EH (cell line): ENCODE measurements at places on chromosomes 11 and 22.

DNA sequence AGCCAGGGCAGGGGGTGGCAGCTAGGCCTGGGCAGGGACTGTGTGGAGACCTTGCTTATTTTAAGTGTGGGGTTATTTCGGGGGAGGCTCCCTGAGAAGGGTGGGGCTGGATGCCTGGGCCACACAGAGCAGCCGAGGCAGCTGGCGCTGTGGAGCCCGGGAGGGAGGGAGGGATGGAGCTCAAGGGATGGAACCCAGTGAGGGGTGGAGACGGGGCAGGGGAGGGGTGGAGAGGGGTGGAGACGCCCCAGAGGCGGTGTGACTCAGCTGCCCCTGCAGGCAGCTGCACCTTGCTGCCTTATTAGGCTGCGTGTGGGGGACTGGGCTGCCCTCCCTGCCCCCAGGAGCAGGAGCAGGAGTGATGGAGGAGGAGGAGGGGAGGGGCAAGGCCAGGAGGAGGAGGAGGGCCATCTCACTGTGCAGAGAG lies 9.8 kb upstream of the TSSC4 start:
- peak; percentile 93 for DNase-seq

GRCh38 chr22:41768430-41768829 lies 32.0 kb upstream of the CCDC134 start:
- peak; percentile 69 for DNase-seq

DNA sequence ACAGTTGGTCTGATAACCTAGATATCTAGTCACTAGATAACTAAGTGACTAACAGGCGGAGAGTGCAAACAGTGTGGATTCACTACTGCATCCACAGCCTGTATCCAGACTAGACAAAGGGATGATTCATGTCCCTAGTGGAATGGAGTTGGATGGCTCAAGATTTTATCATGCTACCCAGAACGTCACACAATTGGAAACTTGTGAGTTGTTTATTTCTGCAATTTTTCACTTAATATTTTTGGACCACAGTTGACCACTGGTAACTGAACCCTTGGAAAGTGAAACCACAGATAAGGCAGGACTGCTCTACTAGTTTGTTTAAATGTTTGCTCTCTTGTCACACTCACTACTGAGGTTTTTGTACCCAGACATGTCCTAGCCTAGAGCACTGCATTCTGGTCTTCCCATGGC lies 76.0 kb downstream of the UBASH3B start:
- DNase-seq: peak; percentile 97

GRCh38 chr11:45664376-45665205 lies 831 bp downstream of the CHST1 start:
- no peak for DNase-seq

GRCh38 chr11:80565231-80565630 lies 1124.4 kb upstream of the TENM4 start:
- DNase-seq: no peak

DNA sequence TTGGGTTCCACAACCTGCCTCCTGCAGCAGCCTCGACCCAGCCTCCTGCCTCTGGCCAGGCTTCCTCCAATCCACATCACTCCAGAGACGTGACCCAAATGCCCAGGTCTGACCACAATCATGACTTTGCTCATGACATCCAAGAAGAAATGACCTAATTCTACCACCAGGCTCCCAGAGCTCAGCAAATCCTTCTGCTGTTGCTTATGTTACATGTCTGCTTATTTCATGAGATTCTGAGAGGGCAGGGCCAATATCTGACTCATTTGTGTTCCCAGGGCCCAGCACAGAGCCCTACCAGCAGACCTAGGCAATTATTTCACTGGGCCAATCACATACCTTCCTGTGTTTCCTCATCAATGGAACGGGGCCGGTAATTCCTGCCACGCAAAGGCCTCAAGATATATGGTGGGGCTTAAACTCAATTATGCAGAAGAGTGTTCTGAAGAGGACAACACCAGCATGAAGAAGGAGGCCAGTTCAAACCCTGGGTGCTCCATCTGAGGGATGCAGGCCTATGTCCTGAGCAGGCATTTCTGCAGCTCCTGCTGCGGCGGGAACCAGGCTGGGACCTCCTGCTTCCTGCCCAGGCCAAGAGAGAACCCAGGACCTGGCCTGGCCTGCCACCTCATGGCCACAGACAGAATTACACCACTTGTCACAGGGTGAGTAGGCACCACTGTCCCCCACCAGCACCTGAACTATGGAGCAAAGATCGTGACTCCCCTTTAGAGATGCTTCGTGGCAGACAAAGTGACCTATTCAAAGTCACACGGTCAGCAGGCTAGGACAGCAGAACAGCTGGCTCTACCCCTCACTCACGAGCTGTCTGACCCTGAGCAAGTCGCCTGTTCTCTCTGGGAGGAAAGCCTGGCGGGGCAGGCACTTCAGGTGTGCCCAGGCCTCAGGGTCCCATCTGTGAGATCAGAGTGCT lies 5.9 kb downstream of the CENPM start:
- peak; percentile 83 for DNase-seq

- no peak for DNase-seq
Measured at GRCh38 chr11:108606495-108607160, 13.1 kb upstream of the EXPH5 start.

GRCh38 chr22:30521368-30522156 lies 16.1 kb upstream of the SEC14L4 start:
- no peak for DNase-seq

- DNase-seq: peak; percentile 18
Measured at GRCh38 chr11:3954448-3955298, 99.2 kb downstream of the STIM1 start.

DNA sequence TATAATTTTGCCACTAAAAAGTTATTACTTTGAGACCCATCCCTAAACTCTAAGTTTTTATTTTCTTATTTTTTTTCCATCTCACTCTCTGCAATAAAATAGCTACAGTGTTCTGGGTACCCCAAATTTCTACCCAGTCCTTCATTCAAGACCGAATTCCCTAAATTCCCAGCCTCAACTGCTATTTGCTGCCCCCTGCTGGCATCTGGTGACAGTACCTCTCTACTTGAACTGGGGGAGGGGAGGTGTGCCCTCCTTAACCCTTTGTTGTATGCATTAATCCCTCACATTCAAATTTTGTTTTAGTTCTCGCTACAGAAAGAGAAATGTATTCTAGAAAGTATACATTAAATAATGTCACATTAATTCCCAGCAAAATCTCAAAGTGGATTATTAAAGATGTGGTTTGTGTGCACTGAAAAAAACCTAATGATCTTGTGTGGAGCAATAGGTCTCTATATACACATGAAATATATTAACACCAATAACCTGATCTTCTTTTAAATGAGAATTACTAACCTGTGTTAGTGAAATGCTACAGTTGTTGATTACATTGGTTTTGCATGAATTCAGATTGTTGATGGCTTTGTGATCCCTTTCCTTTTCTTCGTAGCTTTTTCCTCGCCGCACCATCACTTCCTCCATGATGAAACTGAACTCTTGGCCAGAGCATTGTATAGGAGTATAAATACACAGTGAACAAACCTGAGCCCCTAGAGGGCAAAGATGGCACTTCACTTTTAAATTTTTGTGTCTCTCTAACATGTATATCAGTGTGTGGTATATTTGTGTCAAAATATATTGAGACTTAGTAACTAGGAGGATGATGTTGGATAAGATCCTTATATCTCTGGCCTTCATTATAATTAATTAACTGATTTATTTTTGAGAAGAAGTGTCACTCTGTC lies 590.0 kb downstream of the METTL15 start:
- peak; percentile 61 for DNase-seq

GRCh38 chr11:130390071-130390758 lies 38.2 kb downstream of the ADAMTS8 start:
- peak; percentile 74 for DNase-seq

DNA sequence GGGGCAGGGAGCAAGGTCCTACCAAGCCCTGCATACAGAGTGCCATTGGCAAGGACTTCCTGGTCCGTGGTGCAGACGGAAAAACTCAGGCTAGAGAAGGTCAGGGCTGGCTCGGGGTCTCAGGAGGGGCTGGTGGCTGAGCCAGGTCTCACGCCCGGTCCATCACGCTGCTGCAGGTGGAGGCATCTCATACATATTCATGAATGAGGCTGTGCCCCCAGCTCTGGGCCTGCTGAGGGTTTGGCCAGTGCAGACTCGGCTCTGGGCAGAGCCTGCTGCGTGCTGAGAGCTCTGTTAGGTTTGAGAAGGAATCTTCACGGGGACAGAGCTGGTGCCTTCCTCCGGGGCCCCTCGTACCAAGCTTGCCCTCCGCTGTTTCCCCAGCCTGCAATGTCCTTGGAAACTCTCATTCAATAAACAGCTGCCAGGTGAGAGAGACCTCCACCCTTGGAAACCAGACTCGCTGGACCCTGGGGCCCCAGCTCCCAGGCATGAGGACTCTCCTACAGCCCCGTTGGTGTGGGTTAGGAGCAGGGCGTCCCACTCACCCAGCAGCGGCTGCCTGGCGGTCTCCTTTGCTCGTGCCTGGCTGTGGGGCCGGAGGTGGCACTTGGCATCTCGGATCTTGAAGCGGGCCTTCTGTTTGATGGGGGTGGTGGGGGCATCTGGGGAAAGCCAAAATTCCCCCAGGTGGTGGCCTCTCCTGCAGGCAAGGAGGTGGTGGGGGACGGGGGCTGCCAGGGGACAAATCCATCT lies 33.9 kb upstream of the TTLL12 start:
- DNase-seq: no peak

DNA sequence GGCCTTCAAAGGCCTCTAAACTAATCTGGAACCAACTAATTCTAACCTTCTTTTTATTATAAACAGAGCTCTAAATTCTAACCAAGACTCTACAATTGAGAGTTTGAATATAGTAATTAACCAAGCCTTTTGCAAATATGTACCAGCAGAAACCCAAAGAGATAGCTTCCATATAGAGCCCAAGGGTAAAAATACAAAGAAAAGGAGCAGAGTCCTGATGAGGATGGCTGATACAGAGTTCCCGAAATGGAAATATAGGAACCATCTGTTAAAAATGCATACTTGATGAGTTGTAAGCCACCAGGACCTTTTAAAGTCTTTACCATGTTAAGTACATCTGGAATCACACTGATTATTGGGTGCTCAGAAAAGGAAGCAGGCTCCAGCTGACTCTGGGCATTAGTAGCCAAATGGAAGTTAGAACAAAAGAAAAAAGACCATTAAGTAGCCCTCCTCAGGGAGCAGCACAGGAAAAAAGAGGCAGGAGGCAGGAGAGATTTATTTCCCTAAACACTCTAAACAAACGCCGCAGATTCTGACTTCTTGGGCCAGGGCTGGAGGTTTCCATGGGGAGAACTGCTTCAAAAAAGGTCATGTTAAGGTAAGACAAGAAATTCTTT lies 463.1 kb upstream of the FAT3 start:
- no peak for DNase-seq

DNA sequence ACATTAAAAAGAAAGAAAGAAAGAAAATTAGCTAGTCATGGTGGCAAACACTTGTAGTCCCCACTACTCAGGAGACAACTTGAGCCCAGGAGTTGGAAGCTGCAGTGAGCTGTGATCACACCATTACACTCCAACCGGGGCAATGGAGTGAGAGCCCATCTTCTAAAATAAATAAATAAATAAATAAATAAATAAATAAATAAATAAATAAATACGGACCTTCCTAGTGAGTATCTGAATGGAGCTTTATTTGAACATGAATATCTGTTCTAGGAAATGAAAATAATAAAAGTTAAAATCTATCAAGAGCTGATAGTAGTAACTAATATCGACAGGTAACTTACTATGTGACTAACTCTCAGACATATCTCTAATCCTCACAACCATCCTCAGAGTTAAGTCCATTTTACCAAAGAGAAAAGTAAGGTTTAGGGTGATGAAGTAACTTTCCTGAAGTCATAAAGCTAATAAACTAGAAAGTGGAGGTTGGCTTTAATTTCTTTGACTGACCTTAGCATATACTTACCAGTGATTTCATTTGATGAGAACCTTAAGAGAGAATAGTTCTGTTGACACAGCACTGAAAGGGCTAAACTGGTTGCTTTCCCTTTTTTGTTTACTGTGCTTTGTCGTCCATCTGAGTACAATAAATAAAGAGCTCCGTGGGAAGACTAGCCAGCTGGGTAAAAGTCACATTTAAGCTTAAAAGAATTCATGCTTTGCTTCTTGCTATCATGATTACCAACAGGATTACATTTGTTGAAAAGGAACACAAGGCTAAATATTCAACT lies 22.4 kb downstream of the ENTHD1 start:
- no peak for DNase-seq

GRCh38 chr11:115665175-115665821 lies 161.1 kb upstream of the CADM1 start:
- DNase-seq: no peak

DNA sequence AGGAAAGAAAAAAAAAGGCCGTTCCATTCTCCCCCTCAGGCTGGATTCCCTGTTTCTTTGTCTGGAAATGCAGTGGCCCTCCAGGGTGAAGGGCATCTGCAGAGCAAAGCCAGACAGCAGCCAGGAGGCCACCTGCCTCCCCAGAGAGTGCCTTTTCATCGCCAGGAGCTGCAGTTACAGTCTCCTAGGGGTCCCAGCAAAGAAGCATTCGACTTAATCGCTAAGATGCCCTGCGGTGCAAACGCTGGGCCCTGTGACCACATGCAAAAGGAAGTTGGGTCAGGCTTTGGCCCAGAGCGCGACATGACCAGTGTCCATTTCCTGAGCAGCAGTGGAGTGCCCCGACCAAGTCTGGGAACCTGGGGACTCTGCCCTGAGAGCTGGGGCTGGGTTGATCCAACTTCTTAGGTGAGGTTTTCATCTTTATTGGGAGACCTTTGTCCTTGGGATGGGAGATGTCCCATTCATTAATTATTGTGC lies 304.6 kb downstream of the OPCML start:
- no peak for DNase-seq

DNA sequence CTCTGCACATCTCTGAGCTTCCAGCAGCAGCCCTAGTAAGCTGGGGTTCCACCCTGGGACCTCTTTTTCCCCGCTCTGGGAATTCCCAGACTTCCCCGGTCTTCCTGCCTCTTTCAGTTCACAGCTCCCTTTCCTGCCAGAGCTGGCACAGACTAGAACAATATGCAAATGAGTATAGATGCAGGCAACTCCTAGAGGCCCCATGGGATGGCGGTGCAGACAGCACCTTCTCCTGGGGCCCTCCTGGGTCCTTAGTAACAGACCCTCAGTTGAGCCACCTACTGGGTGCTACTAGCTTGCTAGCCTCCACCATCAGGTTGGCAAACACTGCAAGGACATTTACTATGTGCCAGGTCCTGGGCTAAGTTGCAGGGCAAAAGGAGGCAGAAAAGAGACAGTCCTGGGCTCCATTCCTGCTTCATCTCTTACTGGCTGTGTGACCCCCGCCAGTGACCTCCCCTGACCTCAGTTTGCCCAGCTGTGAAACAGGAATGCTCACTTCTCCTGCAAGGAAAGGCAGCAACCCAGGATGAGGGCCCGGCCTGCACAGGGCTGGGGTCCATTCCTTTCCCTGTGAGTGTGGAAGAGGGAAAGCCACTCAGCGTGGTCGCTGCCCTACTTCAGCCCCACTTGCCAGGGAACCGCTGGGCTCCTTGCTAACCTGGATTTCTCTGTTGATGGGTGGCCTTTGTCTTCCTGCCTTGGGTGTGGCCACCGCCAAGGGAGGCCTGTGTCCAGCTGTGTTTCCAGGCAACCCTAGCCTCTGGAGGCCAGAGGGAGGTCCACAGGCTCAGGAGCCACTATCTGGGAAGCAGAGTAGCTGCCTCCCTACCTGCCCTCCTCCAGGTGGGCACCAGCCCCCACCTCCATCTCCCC lies 7.3 kb downstream of the RELT start:
- DNase-seq: no peak
